ENCODE measurements at places on chromosomes 12 and 14.

- no peak for DNase-seq
Measured at GRCh38 chr12:119208626-119209061, 29.9 kb downstream of the HSPB8 start.

- no peak for DNase-seq
Measured at GRCh38 chr14:103070971-103071542, 13.0 kb upstream of the LBHD2 start.

DNA sequence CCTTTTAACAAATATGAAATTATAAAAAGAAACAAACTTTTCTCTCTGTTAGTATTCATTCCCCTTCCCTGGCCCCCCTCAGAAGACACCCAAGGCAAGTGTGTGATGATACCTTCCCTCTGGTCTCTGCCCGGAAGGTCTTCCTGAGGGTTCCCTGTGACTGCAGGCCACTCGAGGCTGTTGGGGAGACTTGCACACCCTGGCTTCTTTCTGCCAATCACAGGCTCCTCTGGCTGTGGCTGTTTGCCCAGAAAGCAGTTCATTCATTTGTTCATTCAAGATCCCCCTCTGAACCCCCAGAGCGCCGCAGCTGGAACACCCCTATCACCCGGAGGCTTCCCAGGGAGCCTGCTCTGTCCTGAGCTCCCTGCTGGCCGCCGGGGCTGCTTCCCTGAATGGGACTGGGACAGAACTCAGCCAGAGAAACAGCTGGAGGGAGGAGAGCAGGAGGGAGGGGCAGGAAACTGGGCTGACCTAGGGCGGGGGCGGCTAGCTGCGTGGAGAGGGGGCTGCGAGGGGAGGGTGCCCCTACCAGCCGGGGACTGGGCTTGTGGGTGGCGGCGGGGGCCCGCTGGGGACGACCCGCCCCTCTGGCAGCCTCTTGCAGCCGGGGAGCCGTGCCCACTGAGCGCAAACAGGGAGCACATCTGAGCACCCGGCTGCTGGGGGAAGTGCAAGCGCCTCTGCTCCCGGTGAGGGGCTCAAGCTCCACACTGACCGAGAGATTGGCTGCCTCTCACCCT is at the start of gene CMKLR1:
TSS of gene CMKLR1 (minus strand) at position 397 of the 743 bp plus-strand sequence. CDS start 45,720 bp downstream, outside the sequence.
- no peak for DNase-seq

DNA sequence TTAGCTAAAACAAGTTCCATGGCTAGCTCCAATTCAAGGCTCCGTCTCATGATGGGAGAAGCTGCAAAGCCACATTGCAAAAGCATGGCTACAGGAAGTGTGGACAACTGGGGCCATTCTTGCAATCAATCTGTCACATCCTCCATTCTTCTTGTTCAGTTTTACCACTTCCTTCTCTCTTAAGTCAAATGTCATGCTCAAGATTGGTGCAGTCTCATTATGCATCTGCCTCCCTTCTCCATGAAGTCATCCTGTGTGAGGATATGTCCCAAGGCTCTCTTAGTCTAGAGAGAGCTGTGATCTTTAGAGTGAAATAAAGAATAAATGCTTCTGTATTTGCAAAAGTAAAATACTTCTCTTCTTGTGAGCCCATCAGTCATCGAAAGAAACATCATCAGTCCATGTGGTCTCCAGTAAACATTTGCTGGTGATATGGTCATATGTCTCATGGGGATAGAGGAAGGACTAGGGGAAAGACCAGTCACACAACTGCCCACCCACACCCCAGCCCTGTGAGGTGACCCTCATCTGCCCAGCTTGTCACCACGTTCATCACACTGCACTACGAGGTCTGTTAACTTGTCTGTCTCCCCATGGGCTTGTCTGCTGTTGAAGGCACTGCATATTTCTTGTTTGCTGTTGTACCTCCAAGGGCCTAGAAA is 303.0 kb downstream of the NUAK1 start:
- no peak for DNase-seq

- no peak for DNase-seq
Measured at GRCh38 chr12:1380171-1380851, 214.1 kb downstream of the FBXL14 start.

- no peak for DNase-seq
Measured at GRCh38 chr14:84029246-84029645, 1500.7 kb upstream of the FLRT2 start.

DNA sequence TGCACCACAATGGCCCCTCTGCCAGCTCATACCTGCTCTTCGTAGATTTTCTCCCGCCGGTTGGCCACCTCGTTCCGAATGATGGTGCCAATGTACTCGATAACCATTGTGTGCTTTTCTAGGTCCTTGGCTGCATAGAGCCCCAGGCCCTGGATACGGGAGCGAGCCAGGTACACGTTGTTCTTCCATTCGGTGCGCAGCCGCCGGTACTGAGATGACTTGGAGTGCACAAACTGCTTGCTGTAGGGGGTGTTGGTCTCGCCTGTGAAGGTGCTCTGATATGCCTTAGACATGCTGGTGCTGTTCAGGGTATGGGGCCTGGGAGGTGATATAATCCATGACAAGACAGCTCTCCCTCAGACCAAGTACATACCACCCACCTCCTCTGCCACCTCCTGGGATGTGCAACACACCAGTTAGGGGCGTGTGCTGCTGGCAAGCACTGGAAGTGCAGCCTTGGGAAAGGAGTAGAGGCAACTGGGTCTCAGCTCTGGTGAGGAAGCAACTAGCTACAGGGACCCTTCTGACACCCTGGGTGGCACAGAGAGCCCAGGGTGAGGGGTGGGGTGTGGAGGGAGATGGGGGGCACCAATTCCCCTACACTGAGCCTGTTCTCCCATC is 4.1 kb upstream of the PRKAG1 start:
- no peak for DNase-seq

DNA sequence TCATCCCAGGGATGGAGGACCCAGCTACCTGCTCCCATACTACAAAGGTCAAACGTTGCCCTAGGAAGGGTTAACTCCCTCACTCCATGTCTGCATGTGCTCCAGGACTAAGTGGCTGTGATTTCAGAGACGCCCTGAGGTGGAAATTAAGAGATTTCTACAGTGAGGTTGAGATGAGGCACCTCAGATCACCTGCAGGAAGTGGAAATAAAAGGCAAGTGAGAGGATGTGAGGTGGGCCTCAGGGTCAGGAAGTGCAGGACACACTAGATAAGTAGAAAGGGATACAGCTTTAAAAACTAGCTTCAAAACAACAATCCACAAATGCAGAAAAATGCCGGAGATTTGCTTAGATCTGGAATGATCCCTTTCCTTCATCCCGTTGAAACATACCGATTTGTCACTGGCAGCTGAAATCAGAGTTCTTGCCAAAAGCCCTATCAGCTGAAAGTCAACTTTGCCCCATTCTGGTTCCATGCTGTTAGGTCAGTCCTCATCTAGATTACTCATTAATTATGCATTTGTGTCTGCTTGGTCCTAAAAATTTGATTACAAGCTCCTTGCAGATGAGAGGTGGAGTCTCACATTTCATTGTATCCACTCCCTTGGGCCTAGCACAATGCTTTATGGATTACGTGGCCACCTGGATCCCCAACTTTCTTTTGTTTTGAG is 6.6 kb downstream of the PLBD1 start:
- DNase-seq = no peak
